Stimulated activated CD8-positive, alpha-beta memory T cell treated with anti-CD3 and anti-CD28 coated beads, Interleukin-4, amount 100 ng/mL, for 1 hour (primary cell): ENCODE measurements at places on chromosomes 11 and 22.

DNA sequence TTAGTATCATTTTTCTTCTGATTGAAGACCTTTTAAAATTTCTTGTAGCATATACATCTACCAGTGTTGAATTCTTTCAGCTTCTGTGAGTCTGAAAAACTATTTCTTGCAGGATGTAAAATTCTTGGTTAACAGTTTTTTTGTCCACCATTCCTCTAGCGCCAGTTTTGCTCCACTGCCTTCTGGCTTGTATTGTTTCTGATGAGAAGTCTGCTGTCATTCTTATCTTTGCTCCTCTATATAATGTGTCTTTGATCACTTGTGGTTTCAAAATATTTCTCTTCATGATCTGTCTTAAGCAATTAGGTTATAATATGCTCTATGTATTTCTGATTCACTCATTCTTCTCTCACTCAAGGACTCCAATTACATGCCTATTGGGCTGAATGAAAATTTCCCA, 152.3 kb downstream of the INSC start:
- no peak for DNase-seq

- no peak for DNase-seq
Measured at GRCh38 chr11:120814531-120815318, 209.2 kb upstream of the TBCEL start.

- DNase-seq = no peak
Measured at GRCh38 chr11:3609416-3610265, 32.2 kb downstream of the ART5 start.

GRCh38 chr11:48099916-48100446, 116.6 kb upstream of the OR4B1 start:
- DNase-seq = no peak

GRCh38 chr22:23677701-23677995, 13.2 kb upstream of the RGL4 start:
- no peak for DNase-seq

GRCh38 chr11:47035108-47035507, 98.5 kb downstream of the CSTPP1 start:
- no peak for DNase-seq

DNA sequence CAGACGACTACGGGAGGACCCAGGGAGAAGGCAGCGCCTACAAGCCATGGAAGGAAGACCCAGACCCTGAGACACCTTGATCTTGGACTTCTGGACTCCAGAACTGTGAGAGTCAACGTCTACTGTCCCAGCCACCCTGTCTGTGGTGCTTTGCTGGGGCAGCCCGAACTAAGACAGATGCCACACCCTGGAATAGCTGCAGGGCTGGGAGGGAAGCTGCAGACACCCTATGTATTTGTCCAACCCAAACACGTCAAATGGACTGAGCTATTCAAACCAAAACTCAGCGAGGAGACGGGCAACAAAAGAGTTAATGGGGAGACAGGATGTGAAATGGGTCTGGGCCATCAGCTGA, 169.3 kb downstream of the CTTN start:
- DNase-seq = no peak

- DNase-seq = no peak
Measured at GRCh38 chr11:107250017-107250416, 207.6 kb downstream of the CWF19L2 start.

GRCh38 chr11:33214767-33215166, 42.4 kb upstream of the HIPK3 start:
- DNase-seq = no peak

GRCh38 chr11:11952036-11952435, 56.4 kb downstream of the DKK3 start:
- no peak for DNase-seq

GRCh38 chr11:73333640-73334383, 25.7 kb downstream of the ARHGEF17 start:
- DNase-seq = no peak

DNA sequence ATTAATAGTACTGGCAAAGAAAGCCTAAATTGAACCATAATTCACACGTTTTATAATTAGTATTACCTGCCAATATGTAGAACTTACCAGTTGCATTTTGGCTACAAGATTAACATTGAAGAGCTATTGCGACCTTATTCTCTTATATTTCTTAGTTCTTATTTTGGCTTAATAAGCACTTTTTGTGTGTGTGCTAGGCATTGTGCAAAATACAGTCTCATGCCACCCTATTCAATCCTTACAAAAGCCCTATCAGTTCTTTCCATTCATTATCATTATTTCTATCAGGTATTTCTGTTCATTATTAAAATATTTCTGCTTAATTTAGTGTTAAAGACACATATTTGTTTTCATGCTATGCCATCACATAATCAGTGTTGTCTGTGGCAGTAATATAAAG, 41.2 kb downstream of the MAML2 start:
- no peak for DNase-seq

- no peak for DNase-seq
Measured at GRCh38 chr11:65208785-65209710, 27.3 kb downstream of the CAPN1 start.

- DNase-seq = no peak
Measured at GRCh38 chr11:1397862-1398527, 8.3 kb downstream of the BRSK2 start.

DNA sequence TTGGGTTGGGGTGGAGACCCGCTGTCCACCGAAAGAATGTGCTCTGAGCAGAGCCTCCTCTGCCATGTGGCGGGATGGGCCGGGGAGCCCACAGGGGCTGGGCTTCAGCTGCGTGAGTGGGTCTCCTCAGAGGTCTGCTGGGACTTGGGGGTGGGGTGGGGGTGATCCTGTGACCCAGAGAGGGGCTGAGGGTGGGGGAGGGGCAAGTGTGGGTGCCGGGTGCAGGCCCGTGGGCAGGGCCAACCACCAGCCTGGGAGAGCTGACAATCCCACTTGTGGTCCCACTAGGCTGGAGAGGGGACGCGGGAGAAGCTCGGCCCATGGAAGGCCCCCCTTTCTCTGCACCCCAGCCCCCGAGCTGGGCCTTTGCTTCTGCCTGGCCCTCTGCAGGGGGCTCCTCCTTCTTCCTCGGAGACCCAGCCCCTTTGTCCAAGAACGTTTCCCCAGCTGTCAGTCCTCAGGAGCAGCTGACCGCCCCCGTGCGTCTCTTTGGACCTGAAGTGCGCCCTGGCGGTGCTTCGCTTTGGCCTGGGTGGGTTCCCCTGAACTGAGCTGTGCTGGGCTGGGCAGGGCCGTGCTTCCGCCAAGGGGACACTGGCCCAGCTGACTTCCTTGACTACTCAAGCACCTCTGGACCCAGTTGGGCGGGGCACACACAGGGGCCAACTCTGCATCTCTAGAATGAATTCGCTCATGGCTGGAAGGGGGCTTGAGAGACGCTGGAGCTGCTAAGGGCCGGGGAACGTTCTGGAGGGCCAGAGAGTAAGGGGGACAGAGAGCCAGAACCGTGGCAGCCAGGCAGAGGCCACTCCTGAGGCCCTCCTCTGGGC, 30.2 kb downstream of the OSBPL5 start:
- no peak for DNase-seq

- no peak for DNase-seq
Measured at GRCh38 chr11:2328656-2329354, 27.0 kb downstream of the TSPAN32 start.

DNA sequence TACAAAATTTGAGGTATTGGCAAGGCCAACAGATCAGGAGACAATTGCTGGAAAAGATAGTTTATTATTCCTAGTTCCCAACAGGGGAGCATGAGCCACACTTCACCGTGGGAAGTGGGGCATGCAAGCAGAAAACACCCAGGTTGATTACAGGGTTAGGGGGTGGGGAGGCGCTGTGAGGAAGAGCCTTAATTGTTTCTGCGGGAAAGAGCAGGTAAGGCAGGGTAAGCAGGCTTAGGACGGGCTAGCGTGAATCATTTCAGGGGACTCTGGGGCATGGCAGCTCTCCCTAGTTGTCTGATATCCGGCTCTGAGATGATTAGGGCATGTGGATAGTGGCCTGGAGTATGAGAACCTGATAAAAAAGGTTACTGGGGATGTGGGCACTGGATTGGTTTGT, 20.7 kb upstream of the HTR3A start:
- no peak for DNase-seq

DNA sequence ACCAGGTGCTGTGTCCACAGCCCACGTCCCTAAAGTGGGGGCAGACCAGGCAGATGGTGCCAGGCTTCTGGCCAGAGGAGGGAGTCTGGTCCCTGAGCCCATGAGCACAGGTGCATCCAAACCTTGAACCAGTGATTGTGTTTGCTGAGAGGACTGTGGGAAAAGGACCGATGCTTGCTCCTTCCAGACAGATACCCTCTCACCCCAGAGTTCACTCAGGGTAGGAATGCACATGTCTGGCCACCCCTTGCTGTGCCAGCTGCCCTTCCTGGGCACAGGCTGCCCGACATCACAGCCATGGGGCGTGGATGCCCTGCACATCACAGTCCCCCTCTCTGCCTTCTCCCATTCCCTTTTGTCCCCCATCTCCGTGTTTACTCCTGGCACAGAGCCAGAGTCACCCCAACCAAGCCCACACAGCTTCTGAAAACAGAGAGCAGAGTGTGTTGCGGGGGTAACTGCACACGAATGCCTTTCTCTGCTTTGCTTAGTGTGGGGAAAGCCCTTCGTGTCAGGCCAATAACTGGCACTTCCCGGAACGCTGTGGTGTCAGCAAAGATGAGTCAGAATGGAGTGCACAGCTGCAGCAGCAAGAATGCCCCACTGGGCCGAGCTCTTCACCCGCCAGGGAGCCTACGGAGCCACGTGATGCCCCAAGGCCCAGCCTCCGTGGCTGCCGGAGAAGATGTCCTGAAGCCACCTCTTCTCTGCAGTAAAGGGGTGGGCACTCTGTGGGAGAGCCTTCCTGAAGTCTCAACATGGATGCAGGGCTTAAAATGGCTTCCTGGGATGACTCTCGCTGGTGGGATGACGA, 7.6 kb downstream of the CARS1 start:
- no peak for DNase-seq

GRCh38 chr11:130436171-130436570, 7.8 kb upstream of the ADAMTS8 start:
- no peak for DNase-seq

DNA sequence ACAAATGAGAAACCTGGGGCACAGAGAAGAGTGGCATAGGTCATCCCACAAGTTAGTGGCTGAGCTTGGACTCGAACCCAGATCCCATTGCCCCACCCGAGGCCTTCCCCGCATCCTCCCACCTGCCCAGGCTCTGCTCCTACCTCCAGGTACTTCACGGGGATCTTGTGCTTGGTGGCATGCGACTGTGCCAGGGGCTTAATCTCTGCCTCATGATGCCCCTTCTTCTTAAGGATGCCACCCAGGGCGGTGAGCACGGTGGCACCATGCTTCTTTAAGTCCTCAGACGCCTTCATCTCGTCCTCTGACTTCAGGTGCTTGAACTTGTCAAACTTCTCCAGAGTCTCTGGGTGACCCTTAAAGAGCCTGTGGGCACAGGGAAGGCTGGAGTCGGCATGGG, 6.4 kb downstream of the MB start:
- no peak for DNase-seq

DNA sequence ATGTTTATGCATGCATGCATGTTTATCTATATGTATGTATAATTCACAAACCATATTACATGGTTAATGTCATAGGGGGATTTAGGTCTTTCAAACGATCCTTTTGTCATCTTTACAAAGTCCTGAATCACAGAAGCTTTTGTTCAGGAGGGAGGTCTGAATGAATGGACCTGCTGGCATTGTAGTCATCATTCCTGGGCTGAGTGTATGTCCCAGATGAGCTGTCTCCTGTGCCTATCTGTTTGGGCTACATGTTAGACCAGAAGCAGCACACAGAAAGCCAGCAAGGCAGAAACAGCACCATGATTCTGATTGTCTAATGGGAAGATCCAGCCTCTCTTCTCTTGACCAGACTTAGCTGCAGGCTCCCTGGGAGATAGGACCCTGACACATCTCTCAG, 69.5 kb downstream of the ADM start:
- DNase-seq = no peak

GRCh38 chr11:57131080-57131790, 50.5 kb upstream of the LRRC55 start:
- DNase-seq = no peak

- no peak for DNase-seq
Measured at GRCh38 chr11:17169876-17170275, 37.9 kb downstream of the PIK3C2A start.

GRCh38 chr11:84969103-84969502, 658.0 kb downstream of the DLG2 start:
- DNase-seq = no peak

DNA sequence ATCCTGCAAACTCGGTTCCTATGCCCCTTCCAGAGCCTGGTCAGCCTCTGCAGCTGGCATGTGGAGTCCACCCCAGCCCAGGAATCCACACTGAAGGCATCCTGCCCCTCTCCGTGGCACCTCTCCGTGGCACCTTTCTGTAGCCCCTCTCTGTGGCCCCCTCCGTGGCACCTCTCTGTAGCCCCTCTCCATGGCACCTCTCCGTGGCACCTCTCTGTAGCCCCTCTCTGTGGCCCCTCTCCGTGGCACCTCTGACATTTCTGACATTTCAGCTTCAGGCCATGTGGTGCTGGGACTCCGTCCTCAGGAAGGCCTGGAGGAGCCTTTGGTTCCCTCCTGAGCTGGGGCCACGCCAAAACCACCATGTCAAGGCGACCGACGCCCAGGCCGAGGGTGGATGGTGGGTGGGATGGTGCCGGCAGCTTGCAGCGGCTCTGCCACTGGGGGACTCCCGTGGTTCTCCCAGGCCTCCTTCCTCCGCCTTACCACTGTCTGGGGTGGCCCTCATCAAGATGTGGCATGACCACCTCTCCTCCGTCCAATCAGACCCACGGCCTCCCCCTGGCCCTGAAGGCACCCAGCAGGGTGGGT, 1518.5 kb downstream of the BRD1 start:
- DNase-seq = no peak

GRCh38 chr11:77158041-77158695, 30.1 kb downstream of the MYO7A start:
- DNase-seq = no peak

- DNase-seq = no peak
Measured at GRCh38 chr22:38246692-38247091, 26.1 kb downstream of the TMEM184B start.
